ENCODE measurements at places on chromosomes 11 and 22.

GRCh38 chr11:11171854-11172253 lies 181.2 kb downstream of the CSNK2A3 start:
- no peak for DNase-seq

GRCh38 chr22:29457730-29458129 lies 19.3 kb downstream of the RFPL1 start:
- DNase-seq: peak; percentile 73

DNA sequence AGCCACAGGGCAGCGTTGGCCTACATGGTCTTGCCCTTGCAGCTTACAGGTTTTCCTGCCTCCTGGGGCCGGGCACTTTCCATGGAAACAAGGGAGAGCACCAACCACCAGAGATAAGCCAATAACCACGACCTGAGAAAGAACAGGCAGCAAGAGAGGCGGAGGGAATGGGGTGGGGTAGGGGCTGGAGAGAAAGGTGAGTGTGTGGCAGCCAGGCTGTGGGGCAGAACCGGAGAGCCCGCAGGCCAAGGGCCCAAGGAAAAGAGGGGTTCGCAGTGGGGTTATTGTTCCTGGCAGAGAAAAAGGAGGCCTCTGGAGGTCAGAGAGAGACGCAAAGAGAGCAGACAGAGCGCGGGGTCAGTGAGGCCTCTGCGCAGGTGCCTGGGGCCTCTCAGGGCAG lies 33.2 kb downstream of the LRRC74B start:
- no peak for DNase-seq

GRCh38 chr11:86488553-86488952 lies 113.9 kb downstream of the CCDC81 start:
- no peak for DNase-seq

DNA sequence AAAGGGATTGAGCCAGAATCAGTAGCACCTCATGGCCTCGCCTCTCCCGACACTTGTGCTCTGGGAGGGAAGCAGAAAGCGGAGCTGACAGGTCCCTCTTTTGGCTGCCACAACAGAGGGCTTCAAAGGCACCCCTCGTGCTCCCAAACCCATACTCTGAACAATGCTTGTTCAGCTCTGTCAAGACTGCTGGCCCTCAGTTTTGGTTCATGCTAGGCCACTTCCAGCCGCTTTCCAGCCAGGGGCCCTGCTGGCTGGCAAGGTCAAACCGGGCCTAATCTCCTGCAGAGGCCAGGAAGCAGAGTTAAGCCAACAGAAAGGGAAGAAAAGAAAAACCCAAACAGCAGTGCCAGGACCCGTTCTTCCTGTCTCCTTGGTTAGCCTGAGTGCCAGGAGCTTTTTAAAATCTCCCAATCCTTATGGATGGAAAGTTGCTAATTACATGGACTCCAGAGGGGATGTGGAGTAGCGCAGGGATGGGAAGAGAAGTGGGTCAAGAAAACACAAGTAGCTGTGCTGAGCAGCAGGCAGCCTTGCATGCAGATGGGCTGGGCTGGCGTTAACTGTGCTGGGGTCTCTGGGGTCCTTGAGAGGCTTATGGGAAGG lies 150.6 kb downstream of the GRIK4 start:
- DNase-seq: no peak

GRCh38 chr11:32820497-32820896 lies 9.2 kb upstream of the PRRG4 start:
- no peak for DNase-seq

DNA sequence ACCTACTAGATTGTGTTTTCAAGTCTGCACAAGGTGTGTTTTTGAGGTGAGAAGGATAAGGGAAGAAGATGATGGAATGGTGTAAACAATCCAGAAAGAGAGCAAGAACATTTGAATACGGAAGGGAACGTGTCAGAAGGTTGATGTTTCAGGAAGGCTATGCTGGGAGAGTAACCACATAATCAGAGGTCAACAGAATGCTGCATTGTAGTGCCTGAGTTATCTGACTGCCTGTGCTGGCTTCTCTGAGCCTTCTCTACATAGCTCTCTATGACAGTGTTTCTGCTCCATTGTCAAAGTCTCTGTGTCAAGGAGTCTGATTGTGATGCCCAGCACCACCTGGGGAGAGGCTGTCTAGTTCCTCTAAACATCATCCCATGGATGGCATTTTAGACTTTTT lies 74.1 kb downstream of the CYB5R2 start:
- no peak for DNase-seq

GRCh38 chr11:27795955-27796861 lies 96.0 kb upstream of the BDNF start:
- DNase-seq: no peak

Data from hematopoietic multipotent progenitor cell treated with erythropoietin and hydrocortisone succinate and interleukin-3 and kit ligand, for 4 days (in vitro differentiated cells).